ENCODE measurements at places on chromosomes 3 and 15.

DNA sequence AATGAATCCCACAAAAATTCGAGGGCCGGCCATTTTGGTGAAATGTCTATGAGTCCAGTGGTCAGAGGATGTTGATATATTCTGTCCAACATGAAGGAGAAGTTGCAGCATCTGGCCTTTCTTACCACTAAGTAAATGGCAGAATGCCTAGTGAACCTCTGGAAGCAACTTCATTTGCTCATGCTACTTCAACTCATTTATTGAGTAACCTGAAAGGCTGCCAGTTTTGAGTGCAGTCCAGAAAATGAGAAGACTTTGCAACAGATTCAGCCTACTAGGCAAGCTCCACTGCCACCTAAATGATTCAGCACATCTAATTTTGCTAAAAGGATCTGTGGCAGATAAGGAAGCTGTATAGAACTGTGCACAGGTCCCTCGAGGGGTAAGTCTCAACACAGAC lies 265.0 kb downstream of the OPA1 start:
- DNase-seq = peak; percentile 94

DNA sequence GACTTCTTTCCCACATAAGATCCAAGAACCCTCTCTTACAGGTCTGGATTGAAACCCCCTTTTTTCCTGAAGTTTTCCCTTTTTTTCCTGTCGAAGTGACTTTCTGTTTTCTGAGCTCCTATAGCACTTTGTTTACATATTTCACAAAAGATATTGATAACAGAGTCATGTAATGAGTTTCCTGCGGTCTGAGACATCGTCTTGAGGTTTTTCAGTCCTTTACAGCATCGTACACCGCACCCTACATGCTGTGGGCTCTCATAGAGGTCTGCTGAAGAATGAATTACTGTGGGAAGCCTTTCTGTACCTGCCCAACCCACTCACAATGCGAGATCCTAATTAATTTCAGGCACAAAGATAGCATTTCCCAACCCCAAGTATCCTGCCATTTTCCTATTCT lies 53.1 kb downstream of the MCF2L2 start:
- no peak for DNase-seq

GRCh38 chr15:67329984-67330733 lies 75.6 kb downstream of the IQCH start:
- no peak for DNase-seq

- no peak for DNase-seq
Observed at GRCh38 chr3:27797773-27798172, 75.7 kb upstream of the EOMES start.

DNA sequence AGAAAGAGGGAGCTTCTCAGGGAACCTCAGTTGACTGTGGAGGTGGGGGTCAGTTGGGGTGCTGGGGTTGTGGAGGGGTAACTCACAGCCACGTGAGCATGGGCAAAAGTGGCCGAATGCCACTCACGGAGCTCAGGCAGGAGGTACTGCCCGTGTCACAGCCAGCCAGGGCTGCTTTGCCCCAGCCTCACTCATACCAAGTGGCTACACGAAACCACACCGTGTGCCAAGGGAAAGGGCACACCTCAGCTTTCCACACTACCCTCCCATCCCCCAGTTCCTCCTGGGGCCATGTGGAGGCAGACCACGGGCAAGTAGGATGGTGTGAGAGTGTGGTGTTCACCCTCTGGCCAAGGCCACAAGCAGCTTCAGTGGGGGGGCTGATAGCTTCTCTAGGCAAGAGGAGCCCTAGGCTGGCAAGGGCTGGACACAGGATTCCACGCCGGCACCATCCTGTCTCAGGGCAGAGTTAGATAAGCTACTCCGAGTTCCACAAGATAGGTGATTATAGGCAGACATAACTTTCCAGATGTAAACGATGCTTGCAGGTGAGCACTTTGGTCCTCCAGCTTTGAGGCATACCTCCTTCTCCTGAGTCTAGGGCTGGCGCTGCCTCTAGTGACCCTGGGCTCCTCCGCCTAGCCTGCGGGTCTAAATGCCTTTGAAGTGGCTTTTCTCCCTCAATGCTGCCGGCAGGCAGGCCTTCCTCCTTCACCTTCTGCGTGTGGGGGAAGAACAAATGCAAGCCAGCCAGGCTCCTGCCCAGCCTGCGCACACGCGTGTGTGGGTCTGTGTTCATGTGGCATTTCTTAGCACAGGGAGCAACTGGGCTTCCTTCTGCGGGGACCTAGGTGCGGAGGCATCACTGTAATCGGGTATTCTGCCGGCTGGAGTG lies 25.0 kb downstream of the RGMA start:
- DNase-seq = no peak

- no peak for DNase-seq
Observed at GRCh38 chr3:94460931-94461330, 398.1 kb downstream of the NSUN3 start.

GRCh38 chr15:39746176-39746575 lies 36.5 kb downstream of the FSIP1 start:
- DNase-seq = no peak

GRCh38 chr15:89806559-89807550 lies 7.8 kb downstream of the ANPEP start:
- no peak for DNase-seq

GRCh38 chr3:185290266-185290665 lies 36.4 kb upstream of the EHHADH start:
- no peak for DNase-seq

- DNase-seq = peak; percentile 62
Observed at GRCh38 chr3:155548195-155548594, 196.7 kb downstream of the PLCH1 start.

GRCh38 chr3:41518626-41519025 lies 319.3 kb downstream of the CTNNB1 start:
- no peak for DNase-seq

DNA sequence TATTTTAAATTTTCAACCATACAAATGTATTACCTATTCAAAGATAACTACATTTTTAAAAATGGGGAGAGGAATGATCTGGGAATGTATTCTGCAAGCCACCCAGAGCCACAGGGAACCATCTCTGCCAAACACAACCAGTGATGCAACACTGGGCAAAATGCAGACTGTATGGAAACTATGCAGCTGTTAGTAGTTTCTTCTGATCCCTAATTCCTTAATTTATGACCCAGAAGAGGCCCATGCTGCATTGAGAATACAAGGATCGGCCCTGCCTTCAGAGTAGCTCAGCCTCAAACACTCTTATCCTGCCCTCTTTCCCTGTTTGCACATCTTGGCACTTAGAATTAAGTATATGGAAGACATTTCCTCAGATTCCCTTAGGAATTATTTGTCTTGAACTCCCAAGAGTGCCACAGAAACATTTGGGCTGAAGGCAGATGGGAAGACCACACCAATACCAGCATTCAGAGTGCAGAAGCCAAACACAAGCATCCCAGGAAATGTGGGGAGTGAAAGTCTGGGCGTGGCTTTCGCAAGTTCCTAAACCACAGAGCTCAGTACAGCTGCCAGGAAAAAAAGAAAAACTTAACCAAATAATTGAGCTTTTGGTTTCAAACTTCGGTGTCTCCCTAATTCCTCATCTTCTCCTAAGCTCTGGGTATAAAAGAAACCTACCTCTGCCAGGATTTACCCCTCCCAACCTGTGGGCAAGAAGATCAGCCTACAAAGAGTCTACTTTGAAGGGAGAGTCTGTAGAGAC lies 5.3 kb downstream of the SNUPN start:
- peak; percentile 79 for DNase-seq

- DNase-seq = no peak
Observed at GRCh38 chr3:19439944-19440343, 291.6 kb downstream of the KCNH8 start.

GRCh38 chr3:76034649-76035048 lies 249.3 kb upstream of the ZNF717 start:
- DNase-seq = no peak

DNA sequence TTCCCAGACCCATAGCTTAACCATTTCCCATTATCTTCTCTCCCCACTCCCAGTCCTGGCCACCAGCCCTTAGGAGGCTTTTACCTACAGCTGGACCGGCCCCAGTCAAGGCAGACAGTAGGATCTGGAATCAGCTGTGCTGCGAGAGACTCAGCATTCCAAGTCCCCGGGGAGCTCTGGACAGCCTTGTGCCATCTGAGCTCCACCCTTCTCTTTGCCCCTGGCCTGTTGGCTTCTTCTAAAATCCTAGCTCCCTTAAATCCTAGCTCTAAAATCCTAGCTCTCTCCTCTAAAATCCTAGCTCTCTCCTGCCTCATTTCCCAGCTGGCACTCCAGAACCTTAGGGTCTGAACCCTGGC lies 21.3 kb downstream of the MEGF11 start:
- DNase-seq = no peak

DNA sequence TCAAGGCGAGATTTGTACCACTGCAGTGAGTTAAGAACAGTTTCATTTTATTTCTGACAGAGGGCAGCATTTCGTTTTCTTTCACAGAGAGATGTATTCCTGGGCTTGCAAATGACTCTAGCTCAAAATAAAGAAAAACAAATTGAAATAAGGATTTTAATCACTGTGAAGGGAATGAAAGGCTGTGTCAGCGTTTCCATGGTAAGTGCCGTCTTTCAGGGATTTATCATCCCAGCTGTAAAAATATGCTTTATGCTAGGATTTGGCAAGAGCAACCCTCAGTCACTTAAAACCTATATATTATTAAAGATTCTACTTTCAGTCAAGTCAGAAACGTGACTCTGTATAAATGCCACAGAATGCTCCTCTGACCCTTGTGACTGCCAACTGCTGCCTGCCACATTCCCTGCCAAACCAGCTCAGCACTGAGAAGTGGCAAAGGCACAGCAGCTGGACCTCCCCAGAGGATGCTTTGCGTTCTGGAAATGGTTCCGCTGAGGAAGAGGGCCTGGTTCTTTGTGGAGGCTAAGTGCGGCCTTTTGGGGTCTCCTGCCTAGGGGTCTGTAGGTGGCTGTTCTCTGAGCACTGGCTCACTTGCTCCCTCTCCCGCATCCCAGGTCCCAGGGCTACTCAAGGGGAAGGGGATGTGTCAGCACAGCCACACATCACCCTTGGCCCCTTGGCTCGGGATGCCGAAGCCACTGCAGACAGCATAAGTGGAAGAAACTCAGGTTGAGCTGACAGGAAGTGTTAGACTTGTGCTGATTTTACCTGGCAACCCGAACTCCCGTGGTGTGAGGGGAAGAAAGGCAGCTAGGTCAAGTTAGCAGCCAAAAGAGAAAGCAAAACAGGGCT lies 56.6 kb upstream of the POMGNT2 start:
- DNase-seq = peak; percentile 56

- no peak for DNase-seq
Observed at GRCh38 chr15:97014001-97014400, 683.5 kb downstream of the NR2F2 start.

DNA sequence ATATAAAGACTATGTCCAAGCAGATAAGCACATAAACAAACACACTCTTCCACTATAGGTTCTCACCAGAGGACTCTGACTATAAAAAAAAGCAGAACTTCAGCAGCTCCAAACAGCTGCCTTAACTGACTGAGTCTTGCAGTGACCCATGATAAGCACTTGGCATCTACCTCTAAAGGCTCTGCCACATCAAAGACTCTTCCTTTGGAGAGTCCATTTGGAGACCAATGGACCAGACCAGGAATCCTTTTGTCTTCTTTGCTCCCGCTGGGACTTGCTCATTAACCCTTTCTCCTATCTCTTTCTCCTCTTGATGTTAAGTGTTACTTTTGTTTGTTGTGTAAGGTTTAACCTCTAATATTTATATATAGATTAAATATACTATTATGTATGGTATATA lies 424.1 kb downstream of the RSL24D1 start:
- no peak for DNase-seq

- DNase-seq = no peak
Observed at GRCh38 chr3:44419116-44419922, 58.2 kb downstream of the ZNF445 start.

GRCh38 chr3:155228676-155229075 lies 64.8 kb downstream of the STRIT1 start:
- DNase-seq = no peak

- peak; percentile 82 for DNase-seq
Observed at GRCh38 chr3:111299192-111299615, 227.6 kb downstream of the NECTIN3 start.

DNA sequence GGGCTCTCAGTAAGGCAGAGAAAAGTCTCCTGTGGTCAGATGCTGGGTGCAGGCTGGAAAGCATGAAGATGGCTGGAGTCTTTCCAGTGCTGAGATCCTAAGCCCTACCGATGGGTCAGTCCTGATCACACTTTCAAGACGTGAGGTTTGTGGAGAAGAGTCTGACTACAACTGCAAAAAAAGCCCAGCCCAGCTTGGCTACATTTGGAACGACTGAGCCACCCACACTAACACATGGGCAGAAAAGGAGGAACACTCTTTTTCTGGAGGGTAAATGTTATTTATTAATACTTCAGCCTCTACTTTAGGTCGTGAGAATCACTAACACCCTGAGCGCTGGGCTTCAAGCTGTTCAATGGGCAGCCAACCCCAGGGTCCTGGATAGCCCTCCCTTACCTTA lies 22.0 kb upstream of the C3orf22 start:
- DNase-seq = no peak

DNA sequence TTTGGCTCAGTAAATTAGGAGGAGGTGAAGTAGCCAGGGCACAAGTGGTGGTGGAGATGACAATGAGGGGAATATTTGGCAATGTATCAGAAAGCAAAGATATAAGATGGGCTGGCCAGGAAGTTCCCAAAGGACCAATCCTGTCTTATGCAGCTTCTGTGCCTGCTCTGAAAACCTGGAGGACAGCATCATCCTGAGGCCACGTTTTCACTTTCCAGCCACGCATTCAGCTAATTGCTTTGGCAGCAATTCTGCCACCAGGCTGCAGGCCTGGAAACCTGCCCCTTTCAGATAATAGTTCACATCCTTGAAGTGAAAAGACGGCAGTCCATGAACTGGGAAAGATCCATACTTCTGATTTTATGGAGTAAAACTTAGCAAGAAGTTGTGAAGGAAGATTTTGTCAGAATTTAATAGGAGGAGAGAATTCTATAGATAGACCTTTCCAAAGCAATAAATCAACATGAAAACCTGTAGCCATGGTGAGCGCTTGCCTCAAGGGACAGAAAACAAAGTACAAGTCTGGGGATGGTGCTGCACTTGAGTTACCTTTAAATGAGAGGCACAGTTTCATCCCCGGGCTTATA lies 682.5 kb downstream of the GRM7 start:
- no peak for DNase-seq

GRCh38 chr15:98927022-98927421 lies 80.6 kb downstream of the PGPEP1L start:
- no peak for DNase-seq

GRCh38 chr3:106809623-106810299 lies 567.5 kb upstream of the CCDC54 start:
- DNase-seq = no peak

DNA sequence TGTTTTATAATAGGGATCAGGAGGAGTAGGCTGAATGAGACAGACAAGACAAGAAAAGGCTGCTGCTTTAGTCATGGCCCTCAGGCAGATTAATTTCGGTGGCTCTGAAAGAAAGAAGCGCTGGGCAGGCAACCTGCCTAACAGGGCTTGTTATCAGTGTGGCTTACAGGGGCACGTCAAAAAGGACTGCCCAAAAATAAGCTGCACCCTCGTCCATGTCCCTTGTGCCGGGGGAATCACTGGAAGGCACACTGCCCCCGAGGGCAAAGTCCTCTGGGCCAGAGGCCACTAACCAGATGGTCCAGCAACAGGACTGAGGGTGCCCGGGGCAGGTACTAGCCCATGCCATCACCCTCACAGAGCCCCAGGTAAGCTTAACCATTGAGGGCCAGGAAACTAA lies 188.5 kb downstream of the IGSF11 start:
- DNase-seq = no peak

Data from fibroblast of skin of abdomen (primary cell).